Activated gamma-delta T cell treated with anti-CD3 and anti-CD28 coated beads, Interleukin-2, amount 50 U/mL, for 16 hours (primary cell): ENCODE measurements at places on chromosomes 7 and 10.

DNA sequence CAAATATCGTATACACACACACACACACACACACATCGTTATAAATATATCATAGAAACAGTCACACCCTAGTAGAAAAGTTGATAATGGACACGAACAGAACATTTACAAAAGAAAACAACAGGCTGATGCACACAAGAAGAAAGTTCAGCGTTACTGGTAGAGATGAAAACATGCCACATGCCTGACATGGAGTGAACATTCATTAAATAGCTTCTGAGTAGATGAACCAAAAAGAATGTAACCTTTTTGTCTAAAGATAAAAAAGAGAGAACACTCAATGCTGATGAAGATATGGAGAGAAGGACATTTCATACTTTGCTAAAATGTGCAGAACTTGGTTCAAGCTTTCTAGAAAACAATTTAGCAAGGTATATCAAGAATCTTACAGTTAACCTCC, 173.4 kb upstream of the KLF14 start:
- DNase-seq, result no peak

- DNase-seq, result no peak
These were observed 10.5 kb upstream of the EDRF1 start for GRCh38 chr10:125708971-125709503.

DNA sequence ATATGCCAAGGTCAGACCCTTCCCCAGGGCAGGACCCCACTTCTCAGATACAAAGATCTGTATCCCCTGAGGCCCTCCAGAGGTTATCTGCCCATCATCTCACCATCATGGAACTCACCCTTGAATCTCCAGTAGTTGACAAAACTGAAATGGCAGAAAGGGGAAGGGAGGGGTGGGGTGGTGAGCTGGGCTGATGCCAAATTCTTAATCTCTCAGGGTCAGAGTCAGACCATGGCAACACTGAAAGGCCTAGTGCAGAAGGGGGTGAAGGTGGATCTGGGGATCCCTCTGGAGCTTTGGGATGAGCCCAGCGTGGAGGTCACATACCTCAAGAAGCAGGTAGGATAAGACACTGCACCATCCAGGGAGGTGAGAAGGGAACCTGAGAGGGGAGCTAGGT, 3.1 kb downstream of the CNPY4 start:
- no peak for DNase-seq

GRCh38 chr7:158550886-158551452, 36.7 kb downstream of the PTPRN2 start:
- no peak for DNase-seq

DNA sequence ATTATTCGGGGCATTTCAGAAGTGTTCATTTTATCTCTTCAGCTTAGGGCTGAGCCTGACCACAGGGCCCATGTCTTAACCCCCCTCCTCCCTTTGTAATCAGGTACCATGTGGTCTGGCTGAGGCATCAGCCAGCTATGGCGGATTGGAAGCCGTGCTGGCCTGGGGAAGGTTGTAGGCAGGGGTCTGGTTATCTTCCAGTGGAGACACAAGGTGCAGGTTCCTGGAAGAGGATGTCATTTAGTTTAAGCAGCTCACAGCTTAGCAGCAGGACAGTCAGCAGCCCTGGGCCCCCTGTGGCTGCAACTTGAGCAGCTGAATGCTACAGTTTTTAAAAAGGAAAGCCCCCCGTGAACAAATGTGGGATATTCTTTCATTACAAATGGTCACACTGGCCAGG, 22.1 kb downstream of the BAG3 start:
- no peak for DNase-seq

DNA sequence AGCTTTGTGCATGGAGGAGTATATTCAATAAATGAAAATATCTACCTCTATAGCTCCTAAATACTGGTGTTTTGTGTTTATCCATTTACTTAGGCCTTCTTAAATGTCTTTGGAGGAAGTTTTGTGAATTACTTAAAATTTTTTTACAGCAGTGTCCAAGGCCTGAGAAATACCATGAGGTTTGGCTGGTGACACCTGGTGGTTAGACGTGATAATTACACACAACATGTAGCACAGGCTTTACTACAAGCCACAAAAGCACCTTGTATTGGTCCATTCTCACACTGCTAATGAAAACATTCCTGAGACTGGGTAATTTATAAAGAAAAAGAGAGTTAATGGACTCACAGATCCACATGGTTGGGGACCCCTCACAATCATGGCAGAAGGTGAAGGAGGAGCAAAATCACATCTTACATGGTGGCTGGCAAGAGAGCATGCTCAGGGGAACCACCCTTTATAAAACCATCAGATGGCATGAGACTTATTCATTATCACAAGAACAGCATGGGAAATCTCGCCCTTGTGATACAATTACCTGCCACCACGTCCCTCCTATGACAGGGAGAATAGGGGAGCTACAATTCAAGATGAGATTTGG, 20.6 kb downstream of the HYAL4 start:
- DNase-seq, result peak; percentile 36

- no peak for DNase-seq
These were observed 4.1 kb upstream of the NT5C2 start for GRCh38 chr10:103197174-103197573.

DNA sequence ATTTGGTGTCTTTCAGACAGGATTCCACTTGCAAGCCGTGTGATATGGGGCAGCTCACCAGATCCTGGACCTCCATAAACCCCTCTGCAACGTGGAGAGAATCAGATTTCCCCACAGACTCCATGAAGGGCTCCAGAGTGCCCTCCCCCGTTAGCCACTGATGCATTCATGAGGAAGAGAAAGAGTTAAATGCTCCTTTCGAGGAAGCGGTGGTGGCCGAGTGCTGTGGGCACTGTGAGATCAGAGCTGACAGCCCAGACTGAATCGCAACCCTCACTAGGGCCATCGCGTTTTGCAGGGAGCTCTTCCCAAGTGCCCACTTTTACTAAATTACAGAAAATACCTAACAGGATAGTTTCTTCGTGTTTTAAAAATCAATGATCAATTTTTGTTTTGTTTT, 226.3 kb upstream of the ZNF32 start:
- no peak for DNase-seq

- DNase-seq, result no peak
These were observed 563.9 kb upstream of the C7orf33 start for GRCh38 chr7:148026713-148027112.

DNA sequence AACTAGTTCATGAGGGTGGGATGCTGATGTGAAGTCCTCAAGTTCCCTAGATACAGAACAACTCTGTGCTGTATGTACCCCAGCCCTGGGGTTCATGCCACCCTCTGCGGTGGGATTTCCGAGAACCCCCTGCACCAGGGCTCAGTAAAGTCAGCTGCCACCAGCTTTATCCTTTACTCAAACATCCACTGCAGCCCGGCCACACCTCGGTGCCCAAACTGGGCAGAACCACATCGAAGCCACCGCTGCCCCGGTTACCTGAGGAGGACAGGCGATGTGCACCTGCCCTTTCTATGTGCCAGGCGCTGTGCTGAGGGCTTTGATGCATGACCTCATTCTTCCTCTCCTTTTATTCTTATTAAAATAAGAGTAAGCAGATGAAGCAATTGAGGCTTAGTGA, 9.9 kb upstream of the CALML5 start:
- DNase-seq, result no peak

DNA sequence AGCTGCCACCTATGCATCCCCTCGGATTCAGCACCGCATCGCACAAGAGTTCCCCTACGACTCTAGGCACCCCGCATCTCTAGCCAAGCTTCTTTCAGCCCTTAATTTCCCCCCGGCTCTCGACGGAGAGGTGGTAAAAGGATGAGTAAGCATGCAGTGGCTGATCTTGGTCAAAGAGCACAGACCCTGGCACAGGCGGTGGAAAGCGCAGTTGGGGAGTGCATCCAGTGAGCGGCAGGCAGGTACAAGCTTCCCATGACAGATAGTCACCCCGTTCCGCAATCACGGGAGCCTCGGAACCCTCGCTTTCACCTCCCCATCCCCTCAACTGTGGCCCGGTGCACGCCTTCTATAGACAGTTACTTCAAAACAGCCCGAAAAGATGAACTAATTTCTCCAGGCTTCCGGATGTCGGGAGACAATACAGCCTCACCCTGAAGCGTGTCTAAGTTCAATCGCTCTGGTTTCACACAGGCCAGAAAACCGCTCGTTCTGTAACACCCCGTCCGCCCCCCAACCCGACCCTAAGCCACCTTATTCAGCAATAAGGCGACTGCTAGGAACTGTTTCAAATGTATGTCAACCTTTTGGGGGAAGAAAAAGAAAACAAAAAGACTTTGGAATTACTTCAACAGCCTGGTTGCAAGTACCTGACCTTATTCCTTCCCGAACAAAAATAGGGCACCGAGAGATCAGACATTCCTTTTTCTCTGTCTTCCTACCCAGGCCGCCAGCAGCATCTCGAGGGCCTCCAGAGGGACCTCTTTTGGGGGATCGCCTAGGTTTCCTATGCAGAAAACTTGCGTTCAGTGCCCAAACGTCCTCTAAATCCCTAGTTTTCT, 1.4 kb downstream of the RHEB start:
- peak; percentile 28 for DNase-seq

- no peak for DNase-seq
These were observed 30.3 kb upstream of the CREB3L2 start for GRCh38 chr7:138032186-138032585.

DNA sequence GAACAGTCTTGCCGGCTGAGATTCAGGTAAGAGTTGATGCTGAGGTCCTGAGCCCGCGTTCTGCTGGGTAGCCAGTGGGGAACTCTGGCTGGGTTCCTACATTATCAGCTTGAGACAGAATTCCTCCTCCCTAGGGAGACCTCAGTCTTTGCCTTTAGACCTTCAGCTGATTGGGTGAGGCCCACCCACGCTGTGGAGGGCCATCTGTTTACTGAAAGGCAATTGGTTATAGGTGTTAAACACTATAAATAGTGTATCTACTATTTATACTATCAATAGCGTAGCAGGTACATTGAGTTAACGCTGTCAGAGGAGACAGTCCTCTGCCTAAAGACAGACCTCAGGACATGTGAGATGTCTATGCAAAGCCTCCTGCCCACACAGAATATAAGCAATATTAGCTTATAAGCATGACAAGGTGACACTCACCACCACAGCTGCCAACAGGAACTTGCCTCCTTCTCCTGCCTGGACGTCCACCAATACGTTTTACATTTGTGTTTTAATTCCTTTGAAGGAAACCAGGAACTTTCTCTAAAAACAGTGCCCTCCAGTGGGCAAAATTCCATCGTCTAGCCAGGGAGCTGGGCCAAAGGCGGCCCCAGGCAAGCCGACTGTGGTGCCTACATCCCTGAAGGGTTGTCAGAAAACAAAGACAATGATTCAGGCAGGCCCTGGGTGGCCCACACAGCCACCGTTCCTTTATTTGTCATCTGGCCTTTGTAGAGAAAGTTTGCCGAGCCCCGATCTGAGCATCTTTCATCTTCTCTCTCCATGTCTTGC, 58.8 kb downstream of the INSIG1 start:
- DNase-seq, result no peak

DNA sequence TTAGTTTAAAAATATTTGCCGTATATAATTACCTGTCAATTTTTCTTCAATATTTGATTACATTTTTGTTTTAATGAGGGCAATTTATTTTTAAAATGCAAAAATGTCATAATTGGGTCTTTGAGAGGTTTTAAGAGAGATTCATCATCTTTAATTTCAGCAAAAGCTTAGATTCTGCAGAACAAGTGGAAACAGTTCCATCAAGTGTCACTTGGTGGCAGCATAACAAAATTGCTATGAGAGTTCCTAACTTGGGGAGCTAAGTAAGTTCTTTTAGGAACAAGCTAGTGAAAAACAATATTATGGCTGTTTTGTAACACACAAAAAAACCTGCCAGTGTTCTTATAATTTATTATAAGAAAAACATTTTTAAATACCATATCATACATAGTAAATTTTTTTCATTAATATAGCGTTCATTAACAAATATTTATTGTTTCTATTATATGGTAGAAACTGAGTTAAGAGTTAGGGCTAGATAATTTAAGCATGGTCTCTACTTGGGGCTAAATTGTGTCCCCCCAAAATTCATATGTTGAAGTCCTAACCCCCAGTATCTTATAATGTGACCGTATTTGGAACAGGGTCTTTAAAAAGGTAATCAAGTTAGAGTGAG, 155.2 kb downstream of the MAGI2 start:
- no peak for DNase-seq

DNA sequence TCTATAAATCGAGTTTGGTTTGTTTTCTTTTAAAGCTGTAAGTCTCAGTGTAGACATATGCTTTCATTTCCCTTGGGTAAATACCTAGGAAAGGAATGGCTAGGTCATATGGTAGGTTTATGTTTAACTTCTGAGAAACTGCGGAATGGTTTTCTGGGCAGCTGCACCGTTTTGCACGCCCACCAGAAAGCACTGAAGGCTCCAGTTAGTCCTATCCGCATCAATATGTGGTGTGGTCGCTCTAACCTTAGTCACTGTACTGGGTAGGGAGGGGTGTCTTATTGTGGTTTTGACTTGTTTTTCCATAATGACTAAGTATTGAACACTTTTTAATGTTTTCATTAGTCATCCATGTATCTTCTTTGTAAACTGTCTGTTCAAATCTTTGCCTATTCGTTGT, 279.5 kb upstream of the AKR1E2 start:
- peak; percentile 1 for DNase-seq

DNA sequence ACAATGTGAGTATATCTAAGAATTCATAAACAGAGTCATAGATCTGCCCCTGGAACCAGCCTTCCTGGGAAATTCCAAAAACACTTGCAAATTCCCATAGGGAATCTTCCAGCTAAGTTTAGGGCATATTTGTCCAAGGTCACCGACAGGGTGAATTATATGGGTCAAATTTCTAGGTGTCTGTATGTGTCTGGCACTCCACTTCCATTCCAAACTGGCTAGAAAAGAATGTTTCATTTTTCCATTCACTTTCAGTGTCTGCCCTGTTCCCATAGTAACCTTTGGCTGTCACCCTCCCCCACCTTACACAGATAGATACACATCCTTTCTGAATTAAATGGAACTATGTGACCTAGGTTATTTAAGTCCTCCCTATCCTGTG, 230.9 kb downstream of the CREB5 start:
- no peak for DNase-seq

- DNase-seq, result no peak
These were observed 3.2 kb downstream of the IDI2 start for GRCh38 chr10:1022413-1022812.

DNA sequence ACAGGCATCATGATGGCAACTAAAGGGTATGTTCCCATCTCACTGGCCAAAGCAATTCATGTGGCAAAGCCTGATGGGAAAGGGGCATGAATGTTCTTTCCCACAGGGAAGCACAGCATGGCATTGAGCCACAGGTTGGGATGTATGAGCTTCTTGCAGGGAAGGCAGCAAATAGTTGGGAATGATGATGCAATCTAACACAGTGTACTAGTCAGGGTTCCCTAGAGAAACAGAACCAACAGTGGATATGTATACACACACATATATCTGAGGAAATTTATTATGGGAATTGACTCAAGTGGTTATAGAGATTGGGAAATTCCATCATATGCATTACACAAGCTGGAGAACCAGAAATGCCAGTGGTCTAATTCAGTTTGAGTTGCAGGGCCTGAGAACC, 253.6 kb upstream of the NPVF start:
- no peak for DNase-seq

- DNase-seq, result no peak
These were observed 47.2 kb upstream of the ZRANB1 start for GRCh38 chr10:124894569-124895215.

GRCh38 chr7:111718886-111719285, 156.6 kb upstream of the IMMP2L start:
- no peak for DNase-seq

- DNase-seq, result no peak
These were observed 6.1 kb downstream of the ZNF789 start for GRCh38 chr7:99478464-99479440.

GRCh38 chr10:15661574-15661973, 58.1 kb downstream of the ITGA8 start:
- DNase-seq, result no peak
